ENCODE measurements at places on chromosomes 2 and 18.

DNA sequence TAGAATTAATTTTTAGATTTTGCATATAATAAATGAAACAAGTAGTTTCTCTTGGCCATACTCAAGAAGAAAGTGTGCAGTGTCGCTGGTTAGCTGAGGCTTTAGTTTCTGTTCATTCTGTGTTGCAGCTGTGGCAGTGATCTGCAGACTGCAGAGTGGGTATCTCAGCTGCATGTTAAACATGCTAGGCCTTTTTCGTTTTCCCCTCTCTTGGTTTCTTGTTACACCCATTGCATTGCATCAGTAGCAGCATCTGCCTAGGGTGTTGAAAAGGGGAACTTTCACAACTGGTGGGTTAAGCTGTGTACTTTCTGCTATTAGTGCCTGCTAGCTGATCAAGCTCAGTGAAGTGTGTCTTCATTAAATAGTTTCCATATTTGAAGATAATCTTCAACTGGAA is 51.3 kb downstream of the ACSL3 start:
- H3K4me3 ChIP-seq: no peak overlapping the region
- H3K36me3 ChIP-seq: no peaks in the 10 kb centered on the region
- H3K27ac ChIP-seq: no peak overlapping the region
- H3K4me1 ChIP-seq: peaks cover 21% of the 10 kb centered on the region
- DNase-seq: no peak
- no peaks in the 10 kb centered on the region for H3K27me3 ChIP-seq

- no peak overlapping the region for H3K27ac ChIP-seq
- DNase-seq: no peak
- H3K4me3 ChIP-seq: no peak overlapping the region
- no peaks in the 10 kb centered on the region for H3K4me1 ChIP-seq
- no peaks in the 10 kb centered on the region for H3K27me3 ChIP-seq
Observed at GRCh38 chr18:41153871-41154270, 801.2 kb upstream of the PIK3C3 start.

- H3K36me3 ChIP-seq: no peaks in the 10 kb centered on the region
- H3K27ac ChIP-seq: no peak overlapping the region
- DNase-seq: no peak
Observed at GRCh38 chr2:186325827-186326535, 160.1 kb upstream of the ZC3H15 start.

- DNase-seq: no peak
- H3K36me3 ChIP-seq: no peaks in the 10 kb centered on the region
- H3K4me1 ChIP-seq: no peaks in the 10 kb centered on the region
- no peaks in the 10 kb centered on the region for H3K27me3 ChIP-seq
- no peak overlapping the region for H3K27ac ChIP-seq
Observed at GRCh38 chr2:74792282-74792681, 41.6 kb upstream of the HK2 start.

DNA sequence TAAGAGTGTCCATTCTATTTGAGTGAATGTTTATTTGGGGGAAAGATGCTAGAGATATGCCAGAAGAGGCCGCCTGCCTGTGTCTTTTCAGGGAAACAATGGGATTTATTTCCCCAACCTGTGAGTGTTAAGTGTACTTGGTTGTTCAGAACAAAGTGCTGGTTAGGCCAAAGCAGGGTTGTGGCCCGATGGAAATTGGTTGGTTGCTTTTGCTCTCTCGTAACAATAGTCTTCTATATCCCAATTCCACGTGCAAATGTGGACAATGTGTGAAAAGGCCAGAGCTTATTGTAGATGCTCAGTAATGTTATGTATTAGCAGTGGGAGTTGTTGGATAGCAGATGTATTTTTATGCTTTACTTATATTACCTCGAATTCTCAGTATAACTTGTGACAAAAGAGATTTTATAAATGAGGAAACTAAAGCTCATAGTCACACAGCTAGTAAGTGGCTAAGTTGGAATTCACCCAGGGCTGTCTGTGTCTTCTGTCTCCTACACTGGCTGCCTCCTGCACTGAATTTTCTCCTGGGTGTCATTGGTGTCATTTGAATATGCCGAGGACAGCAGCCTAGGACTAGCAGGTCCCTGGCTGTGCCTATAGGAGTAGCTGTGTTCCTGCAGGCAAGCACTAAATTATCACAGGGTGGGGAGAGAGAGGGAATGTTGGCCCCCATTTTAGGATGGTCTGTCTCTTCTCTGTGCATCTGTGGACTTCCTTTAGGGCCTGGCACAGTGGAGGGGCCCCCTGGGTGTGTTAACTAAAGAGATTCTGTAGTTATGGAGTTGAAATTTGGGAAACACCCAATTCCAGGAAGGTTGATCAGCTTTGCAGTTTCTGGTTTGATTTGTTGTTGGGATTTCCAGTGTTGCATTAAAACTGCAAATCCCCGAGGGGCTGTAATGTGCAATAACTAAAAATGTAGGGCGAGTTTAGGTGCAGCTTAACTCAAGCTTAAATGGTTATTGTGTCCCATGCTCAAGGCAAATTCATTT is 21.6 kb downstream of the GPD2 start:
- no peaks in the 10 kb centered on the region for H3K27me3 ChIP-seq
- no peak for DNase-seq
- no peaks in the 10 kb centered on the region for H3K36me3 ChIP-seq
- H3K27ac ChIP-seq: no peak overlapping the region

GRCh38 chr2:232228332-232228731 is 150.2 kb upstream of the ALPP start:
- H3K36me3 ChIP-seq: peaks cover 12% of the 10 kb centered on the region
- H3K27me3 ChIP-seq: no peaks in the 10 kb centered on the region
- no peak overlapping the region for H3K27ac ChIP-seq

GRCh38 chr2:26164641-26165211 is 8.2 kb upstream of the GAREM2 start:
- H3K27ac ChIP-seq: no peak overlapping the region
- no peak for DNase-seq
- H3K4me1 ChIP-seq: no peaks in the 10 kb centered on the region
- H3K36me3 ChIP-seq: no peaks in the 10 kb centered on the region

DNA sequence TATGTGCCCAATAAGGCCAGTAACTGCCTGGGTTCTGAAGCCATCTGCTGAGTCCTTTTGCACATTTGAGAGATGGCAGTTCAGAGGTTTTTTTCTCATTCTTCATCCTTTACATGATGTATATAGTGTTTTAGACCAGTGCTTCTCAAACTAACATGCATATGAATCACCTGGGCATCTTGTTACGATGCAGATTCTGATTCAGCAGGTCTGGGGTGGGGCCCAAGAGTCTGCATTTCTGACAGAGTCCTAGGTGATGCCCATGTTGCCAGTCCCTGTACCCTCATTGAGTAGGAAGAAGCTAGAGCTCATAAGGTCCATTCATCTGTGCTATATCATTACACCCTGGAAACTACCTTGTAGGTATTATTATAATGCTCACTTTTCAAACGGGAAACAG is 3.8 kb downstream of the SMYD5 start:
- H3K36me3 ChIP-seq: no peaks in the 10 kb centered on the region
- no peak for DNase-seq
- no peak overlapping the region for H3K4me3 ChIP-seq

DNA sequence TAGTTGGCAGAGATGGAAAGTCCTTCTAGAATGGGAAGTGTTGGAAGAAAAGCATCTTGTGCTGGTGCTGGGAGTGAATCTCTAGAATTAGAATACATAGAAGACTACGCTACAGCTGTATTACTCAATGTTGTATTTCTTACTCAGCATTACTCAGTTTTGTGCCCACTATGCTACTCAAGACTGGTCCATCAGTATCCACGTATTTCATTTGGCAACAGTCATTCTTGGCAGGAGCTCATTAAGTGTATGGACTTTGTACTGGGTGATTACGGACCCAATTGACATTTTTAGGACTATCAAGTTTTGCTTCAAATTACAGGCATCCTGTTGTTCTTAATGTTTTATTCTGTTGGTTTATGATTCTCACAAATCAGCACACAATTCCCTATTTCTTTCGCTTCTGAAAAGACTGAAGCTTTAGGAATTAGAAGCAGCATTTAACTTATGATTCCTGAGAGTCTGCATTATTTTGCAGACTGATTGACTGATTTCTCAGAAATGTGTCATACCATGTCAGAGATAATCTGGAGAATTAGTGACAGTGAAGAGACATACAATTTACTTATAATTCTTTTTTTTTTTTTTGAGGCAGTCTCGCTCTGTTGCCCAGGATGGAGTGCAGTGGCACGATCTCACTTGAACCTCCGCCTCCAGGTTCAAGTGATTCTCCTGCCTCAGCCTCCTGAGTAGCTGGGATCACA is 136.9 kb downstream of the MYO3B start:
- no peaks in the 10 kb centered on the region for H3K4me1 ChIP-seq
- H3K27me3 ChIP-seq: peaks cover 52% of the 10 kb centered on the region
- no peak for DNase-seq
- H3K4me3 ChIP-seq: no peak overlapping the region
- H3K27ac ChIP-seq: no peak overlapping the region
- no peaks in the 10 kb centered on the region for H3K36me3 ChIP-seq

GRCh38 chr2:173547499-173547898 is 192.8 kb downstream of the CDCA7 start:
- no peak overlapping the region for H3K4me3 ChIP-seq
- H3K4me1 ChIP-seq: peaks cover 2% of the 10 kb centered on the region
- no peak overlapping the region for H3K27ac ChIP-seq
- DNase-seq: no peak

GRCh38 chr18:71327441-71327840 is 1038.6 kb downstream of the SOCS6 start:
- DNase-seq: no peak
- no peak overlapping the region for H3K27ac ChIP-seq
- H3K4me1 ChIP-seq: no peaks in the 10 kb centered on the region
- no peaks in the 10 kb centered on the region for H3K36me3 ChIP-seq
- H3K27me3 ChIP-seq: no peaks in the 10 kb centered on the region

- no peak overlapping the region for H3K4me3 ChIP-seq
- no peaks in the 10 kb centered on the region for H3K36me3 ChIP-seq
- no peak overlapping the region for H3K27ac ChIP-seq
- DNase-seq: no peak
- no peaks in the 10 kb centered on the region for H3K27me3 ChIP-seq
Observed at GRCh38 chr18:40570615-40571014, 1384.4 kb upstream of the PIK3C3 start.

- H3K36me3 ChIP-seq: no peaks in the 10 kb centered on the region
- H3K27me3 ChIP-seq: peaks cover 27% of the 10 kb centered on the region
- H3K27ac ChIP-seq: no peak overlapping the region
Observed at GRCh38 chr2:118925476-118925875, 16.5 kb upstream of the MARCO start.

GRCh38 chr2:32947484-32948143 is 861 bp downstream of the LTBP1 start:
- no peak for DNase-seq
- H3K4me1 ChIP-seq: peaks cover 6% of the 10 kb centered on the region
- no peaks in the 10 kb centered on the region for H3K36me3 ChIP-seq
- H3K27ac ChIP-seq: no peak overlapping the region
- H3K4me3 ChIP-seq: peak overlapping the region; percentile 84
- H3K27me3 ChIP-seq: peaks cover 39% of the 10 kb centered on the region

- H3K4me3 ChIP-seq: no peak overlapping the region
- H3K4me1 ChIP-seq: peaks cover 30% of the 10 kb centered on the region
- peak overlapping the region; percentile 53 for H3K27ac ChIP-seq
- no peaks in the 10 kb centered on the region for H3K27me3 ChIP-seq
- no peak for DNase-seq
- H3K36me3 ChIP-seq: peaks cover 6% of the 10 kb centered on the region
Observed at GRCh38 chr2:98530114-98530513, 78.2 kb downstream of the COA5 start.

DNA sequence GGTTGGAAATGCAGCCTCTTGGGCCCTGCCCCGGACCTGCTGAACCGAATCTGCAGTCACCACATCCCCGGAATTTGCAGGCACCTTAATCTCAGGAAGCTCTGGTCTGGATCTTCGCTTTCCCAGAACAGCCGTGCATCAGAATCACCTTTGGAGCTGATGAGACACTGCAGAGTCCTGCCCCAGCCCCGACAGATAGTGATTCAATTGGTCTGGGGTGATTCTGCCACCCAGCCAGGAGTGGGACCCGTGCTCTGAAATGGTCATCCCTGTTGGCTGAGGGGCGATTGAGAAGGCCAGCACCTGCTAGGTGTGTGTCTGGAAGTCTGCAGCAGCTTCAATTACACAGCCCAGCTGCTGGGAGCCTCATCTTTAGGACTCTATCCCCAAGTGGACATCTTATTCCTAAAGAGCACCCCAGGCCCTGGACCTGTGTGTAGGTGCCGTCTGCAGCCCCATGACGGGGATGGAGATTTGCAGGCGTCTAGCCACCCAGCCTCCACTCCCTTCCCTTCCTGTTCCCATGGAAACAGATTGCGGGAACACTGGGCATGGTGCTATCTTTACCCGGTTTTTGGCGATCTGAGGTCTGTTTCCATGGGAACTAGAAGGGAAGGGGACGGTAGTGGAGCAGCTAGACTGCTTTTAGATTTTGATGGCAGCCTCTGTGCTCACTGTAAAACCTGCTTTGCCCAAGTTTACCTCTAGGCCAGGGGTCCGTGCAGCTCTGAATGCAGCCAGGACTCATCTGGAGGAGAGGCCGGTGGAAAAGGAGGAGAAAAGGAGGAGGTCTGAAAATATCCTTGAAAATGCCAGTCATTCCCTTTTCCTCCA is 156.1 kb downstream of the LDLRAD4 start:
- DNase-seq: no peak
- no peaks in the 10 kb centered on the region for H3K27me3 ChIP-seq
- peak overlapping the region; percentile 100 for H3K27ac ChIP-seq
- peak overlapping the region; percentile 82 for H3K4me3 ChIP-seq

DNA sequence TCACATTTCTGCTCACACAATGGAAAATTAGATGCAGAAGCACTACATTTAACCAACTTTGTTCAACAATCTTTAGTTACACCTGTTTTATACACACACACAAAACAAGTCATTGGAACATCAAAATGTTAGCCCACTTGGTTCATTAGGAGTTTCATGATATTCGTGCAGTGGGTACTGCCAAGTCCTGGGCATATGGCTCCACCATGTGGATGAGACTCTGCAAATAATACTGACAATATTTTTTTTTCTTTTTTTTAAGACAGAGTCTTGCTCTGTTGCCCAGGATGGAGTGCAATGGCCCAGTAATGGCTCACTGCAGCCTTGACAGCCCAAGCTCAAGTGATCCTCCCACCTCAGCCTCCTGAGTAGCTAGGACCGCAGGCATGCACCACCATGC is 34.5 kb upstream of the GRB14 start:
- no peaks in the 10 kb centered on the region for H3K27me3 ChIP-seq
- no peak overlapping the region for H3K27ac ChIP-seq
- no peak for DNase-seq
- H3K4me3 ChIP-seq: no peak overlapping the region
- H3K4me1 ChIP-seq: no peaks in the 10 kb centered on the region
- H3K36me3 ChIP-seq: no peaks in the 10 kb centered on the region

Data from T-helper 17 cell (primary cell).